ENCODE measurements at places on chromosomes 1 and 21.

DNA sequence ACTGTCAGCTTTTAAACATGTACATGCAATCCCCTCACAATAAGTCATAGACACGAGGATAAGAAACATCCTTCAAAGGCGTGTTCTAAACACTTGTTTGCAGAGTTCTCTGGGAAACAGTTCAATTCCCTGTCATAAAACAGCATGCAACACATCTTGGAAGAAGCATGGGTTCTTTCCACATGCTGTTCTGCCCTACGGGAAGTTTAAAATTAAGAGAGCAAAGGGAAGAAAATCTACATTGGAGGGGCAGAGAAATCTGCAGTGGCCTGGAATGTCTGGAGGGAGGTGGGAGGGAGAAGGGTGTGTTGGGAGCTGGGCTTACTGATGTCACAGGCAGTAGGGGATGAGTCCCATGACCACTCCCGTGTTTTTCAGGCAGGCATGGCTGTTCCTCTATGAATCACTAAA is 98.3 kb upstream of the SLC2A1 start:
- no peak for DNase-seq

GRCh38 chr1:86951430-86951829 is 37.0 kb downstream of the HS2ST1 start:
- DNase-seq, result no peak

- DNase-seq, result no peak
Observed at GRCh38 chr1:2460996-2461751, 14.9 kb upstream of the PLCH2 start.

DNA sequence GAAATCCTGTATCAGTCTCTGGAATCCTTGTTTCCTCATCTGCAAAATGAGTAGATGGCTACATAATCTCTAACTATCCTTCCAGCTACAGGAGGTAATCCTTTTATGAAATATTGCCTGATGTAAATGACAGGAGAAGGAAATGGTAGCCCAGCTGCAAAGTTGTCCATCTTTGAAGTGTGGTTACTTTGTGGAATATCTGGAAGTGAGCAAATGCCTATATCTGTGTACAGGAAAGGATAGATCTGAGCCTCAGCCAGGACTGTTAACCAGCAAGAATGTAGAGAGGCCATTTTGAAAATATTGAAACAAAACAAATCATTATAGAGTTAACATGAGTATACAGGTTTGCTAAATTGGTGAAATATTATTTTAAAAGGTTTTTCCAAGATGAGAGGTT is 74.8 kb upstream of the BMP8A start:
- no peak for DNase-seq

- DNase-seq, result no peak
Observed at GRCh38 chr1:117171900-117172511, 38.7 kb downstream of the VTCN1 start.

DNA sequence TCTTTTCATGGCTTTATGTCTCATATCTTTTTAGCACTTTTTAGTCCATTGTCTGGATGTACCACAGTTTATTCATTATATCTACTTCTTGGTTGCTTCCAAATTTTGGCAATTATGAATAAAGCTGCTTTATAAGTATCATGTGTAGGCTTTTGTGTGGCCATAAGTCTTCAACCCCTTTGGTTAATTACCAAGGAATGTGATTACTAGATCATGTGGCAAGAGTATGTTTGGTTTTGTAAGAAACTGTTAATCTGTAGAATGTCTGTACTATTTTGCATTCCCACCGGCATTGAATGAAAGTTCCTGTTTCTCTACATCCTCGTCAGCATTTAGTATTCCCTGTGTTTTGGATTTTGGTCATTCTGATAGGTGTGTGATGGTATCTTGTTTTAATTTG is 31.5 kb downstream of the ZBTB40 start:
- DNase-seq, result no peak

DNA sequence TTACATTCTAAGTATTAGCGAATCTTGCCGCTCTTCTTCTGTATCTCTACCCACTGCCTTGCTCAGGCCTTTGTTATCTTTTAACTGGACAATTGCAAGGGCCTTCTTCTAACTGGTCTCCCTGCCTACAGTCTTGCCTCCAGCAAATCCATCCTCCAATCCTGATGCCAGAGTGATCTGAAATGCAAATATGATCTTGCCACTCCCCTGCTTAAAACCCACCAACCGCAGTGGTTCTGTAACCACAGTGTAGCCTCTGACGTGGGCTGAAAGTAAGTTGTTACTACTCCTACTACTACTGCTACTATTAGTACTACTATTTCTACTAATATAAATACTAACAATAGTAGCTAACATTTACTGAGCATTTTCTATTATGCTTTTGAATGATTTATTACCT is 12.4 kb downstream of the MOV10 start:
- no peak for DNase-seq

DNA sequence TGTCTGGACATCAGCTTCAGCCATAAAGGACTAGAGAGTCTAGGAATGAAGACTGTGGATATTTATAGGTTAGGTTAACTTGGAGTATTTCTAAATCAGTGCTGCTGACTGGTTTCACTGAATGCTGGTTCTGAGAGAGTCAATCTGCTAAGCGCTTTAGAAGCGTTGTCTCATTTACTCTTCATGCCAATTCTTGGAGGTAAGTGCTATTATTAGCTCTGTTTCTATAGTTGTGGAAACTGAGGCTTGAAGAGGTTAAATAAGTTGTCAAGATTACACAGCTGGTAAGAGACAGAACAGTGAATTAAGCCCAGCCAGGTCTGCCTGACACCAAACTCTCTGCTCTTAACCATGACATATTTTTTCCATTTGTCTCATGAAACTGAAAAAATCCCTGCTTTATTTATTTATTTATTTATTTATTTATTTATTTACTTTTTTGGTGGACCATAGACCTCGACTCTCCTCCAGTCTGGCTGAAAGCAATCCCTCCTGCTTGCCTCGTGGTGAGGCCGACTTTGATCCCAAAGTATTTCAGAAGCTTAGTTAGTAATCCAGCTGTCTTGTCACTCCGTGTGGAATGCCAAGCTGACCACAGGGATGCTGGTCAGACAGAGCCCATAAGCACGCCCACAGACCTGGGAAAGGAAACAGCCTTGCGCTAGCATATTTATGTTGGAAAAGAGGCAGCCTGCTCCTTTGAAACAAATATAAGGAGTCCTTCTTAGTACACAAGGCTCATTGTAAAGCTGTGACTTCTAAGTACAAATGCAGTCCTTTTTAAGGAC is 16.9 kb downstream of the NTMT2 start:
- DNase-seq, result no peak

GRCh38 chr1:55823541-55824250 is 608.5 kb upstream of the USP24 start:
- no peak for DNase-seq

All from NCI-H774 (cell line).